ENCODE measurements at places on chromosomes 5 and 9. TPM values are rescaled to one million over a fixed set of nuclear protein-coding genes. Genes with fewer than 3 reads are reported as not detected.

RNF208 gene
- 1.8 TPM for total RNA-seq

PHF24 gene
- total RNA-seq, result 0.07 TPM

GMCL2 gene
- not detected for total RNA-seq

GFPT2 gene
- 34.6 TPM for total RNA-seq

BAAT gene
- total RNA-seq, result 0.48 TPM

GARIN3 gene
- not detected for total RNA-seq

ZNF608 gene
- 0.40 TPM for total RNA-seq

ANKDD1B gene
- not detected for total RNA-seq

SEMA4D gene
- total RNA-seq, result 6.4 TPM

PCDHB15 gene
- 0.06 TPM for total RNA-seq

IFNK gene
- total RNA-seq, result not detected

NRARP gene
- 3.5 TPM for total RNA-seq

Data from A549 treated with DMSO at 1 μM for 4 hours (cell line).